ENCODE measurements at places on chromosomes 6 and 20. TPM values are rescaled to one million over a fixed set of nuclear protein-coding genes. Genes with fewer than 3 reads are reported as not detected.
A peak's percentile ranks its signal among the peaks of the same experiment; 100 is the strongest.

DNA sequence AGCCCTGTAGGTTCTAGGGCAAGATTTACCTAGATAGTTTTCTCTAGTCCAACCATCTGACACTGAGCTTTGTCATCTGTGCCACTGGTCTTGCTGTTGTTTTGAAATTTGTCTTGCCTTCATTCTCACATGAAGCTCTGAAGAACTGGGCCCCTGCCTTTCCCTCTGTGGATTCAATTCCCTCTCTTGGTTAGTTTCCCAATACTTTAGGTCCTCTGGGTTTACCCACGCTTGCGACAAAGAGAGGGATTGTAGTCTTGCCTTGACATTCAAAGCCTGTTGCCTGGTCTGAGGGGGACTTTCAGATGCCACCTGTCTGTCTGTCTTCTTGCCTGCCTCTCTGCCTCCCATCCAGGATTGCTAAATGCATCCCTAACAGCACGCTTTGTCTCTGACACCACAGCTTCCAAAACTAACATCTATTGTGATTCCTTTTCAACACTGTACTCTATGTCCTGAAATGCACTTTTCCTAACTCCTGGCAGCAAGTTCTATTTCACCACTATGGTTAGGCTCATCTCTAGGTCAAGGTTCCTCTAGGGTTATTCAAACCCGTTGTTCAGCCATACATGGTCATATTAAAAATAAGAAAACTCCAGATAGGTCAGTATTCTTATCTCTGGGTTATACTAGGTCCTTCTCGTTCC lies 25.5 kb upstream of the MANEA start:
- no peak overlapping the region for H3K4me3 ChIP-seq
- H3K27ac ChIP-seq, result no peak overlapping the region
- H3K27me3 ChIP-seq, result peaks cover 2% of the 10 kb centered on the region
- no peaks in the 10 kb centered on the region for H3K4me1 ChIP-seq
- no peak for DNase-seq
- no peaks in the 10 kb centered on the region for H3K36me3 ChIP-seq

- peaks cover 12% of the 10 kb centered on the region for H3K27me3 ChIP-seq
- DNase-seq, result no peak
- H3K4me1 ChIP-seq, result no peaks in the 10 kb centered on the region
Observed at GRCh38 chr20:57124800-57125517, 141.5 kb downstream of the BMP7 start.

DNA sequence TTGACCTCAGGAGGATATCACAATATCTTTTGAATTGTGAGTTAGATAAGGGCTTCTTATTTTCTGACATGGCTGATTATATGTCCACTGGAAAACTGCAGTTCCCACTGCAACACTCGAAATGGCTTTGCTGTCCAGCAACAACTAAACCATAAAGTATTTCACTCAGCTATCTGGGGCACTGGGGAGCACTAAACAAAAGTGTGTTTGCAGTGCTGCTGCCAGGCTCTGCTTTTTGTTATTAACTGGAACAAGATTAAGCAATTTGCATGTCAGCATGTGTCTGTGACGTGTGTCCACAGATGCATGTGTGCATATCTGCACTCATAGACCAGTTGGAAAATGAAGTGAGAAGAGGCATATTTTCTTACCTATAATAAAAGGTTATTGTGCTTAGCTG lies 107.8 kb upstream of the CCN2 start:
- no peaks in the 10 kb centered on the region for H3K27me3 ChIP-seq
- H3K36me3 ChIP-seq, result peaks cover 10% of the 10 kb centered on the region
- no peak overlapping the region for H3K27ac ChIP-seq

DNA sequence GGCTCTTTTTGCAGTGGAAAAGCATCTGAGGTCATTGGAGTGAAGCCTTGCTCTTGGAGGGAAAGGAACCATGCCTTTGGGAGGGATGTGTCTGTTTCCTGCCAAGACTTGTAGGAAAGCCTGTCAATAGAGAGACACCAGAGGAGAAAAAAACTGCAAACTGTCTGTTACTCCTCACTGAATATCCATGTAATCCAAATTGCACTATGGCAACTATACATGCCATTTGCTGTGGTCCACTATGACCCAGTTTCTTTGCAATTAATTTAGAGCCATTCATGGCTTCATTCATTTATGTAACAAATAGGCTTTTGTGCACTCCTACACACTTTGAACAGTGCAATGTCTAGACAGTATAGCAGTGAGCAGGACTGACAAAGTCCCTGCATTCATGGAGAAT lies 296.5 kb downstream of the SLC35F1 start:
- no peak overlapping the region for H3K27ac ChIP-seq
- no peak overlapping the region for H3K4me3 ChIP-seq
- no peaks in the 10 kb centered on the region for H3K36me3 ChIP-seq
- no peaks in the 10 kb centered on the region for H3K27me3 ChIP-seq
- H3K4me1 ChIP-seq, result no peaks in the 10 kb centered on the region

GRCh38 chr6:43753570-43754183 lies 16.3 kb upstream of the VEGFA start:
- H3K27ac ChIP-seq, result no peak overlapping the region
- no peak for DNase-seq
- H3K4me3 ChIP-seq, result no peak overlapping the region
- H3K4me1 ChIP-seq, result no peaks in the 10 kb centered on the region

DNA sequence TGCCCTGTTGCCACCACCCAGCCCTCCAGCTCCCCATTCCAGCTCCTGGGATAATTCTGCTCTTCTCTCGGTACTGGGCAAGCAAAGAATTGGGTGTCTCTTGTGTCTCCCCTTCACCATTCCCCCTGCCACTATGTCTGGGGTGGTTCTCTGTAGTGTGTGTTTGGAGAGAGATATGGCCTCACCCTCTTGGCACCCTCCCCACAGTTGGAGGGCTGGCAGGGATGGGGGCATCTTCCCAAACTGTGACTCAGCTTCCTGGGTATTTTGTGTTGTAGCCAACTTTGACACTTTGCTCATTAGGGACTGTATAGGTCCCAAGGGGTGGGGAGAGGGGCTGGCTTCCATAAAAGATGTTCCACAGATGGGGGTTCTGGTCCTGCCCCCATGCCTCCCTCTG lies 1.7 kb downstream of the TNXB start:
- peaks cover 37% of the 10 kb centered on the region for H3K4me1 ChIP-seq
- peak overlapping the region; percentile 57 for H3K27ac ChIP-seq
- peak overlapping the region; percentile 72 for H3K4me3 ChIP-seq

The SNTA1 gene
- total RNA-seq, result 14.9 TPM

The CD24 gene
- total RNA-seq, result 0.34 TPM

All from HFFc6 (cell line).